ENCODE measurements at places on chromosomes 1 and 21.

- no peak for DNase-seq
Observed at GRCh38 chr1:94332516-94332915, 85.7 kb upstream of the ABCD3 start.

- no peak for DNase-seq
Observed at GRCh38 chr1:228830954-228831481, 95.7 kb downstream of the RHOU start.

DNA sequence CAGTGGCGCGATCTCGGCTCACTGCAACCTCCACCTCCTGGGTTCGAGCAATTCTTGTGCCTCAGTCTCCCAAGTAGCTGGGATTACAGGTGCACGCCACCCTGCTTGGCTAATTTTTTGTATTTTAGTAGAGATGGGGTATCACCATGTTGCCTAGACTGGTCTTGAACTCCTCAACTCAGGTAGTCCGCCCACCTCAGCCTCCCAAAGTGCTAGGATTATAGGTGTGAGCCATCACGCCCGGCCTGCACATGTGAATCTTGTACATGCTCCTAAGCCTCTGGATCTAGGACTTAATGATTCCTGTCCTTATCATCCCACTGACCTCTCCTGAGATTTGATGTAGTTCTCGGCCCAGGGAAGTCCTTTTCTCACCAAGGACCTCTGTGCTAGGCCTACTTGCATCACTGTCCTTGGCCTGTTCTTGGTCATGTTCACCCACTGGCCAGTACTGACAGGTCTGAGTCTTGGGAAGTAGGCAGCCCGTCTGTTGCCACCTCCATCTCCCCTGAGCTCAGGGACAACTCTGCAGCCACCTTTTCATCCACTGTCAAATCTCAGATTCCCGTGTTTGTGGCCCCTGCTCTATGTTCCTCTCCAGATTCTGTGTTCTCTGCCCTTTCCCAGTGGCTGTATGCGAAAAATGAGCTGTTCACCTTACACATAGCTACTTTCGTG lies 9.4 kb downstream of the HYI start:
- DNase-seq: no peak

DNA sequence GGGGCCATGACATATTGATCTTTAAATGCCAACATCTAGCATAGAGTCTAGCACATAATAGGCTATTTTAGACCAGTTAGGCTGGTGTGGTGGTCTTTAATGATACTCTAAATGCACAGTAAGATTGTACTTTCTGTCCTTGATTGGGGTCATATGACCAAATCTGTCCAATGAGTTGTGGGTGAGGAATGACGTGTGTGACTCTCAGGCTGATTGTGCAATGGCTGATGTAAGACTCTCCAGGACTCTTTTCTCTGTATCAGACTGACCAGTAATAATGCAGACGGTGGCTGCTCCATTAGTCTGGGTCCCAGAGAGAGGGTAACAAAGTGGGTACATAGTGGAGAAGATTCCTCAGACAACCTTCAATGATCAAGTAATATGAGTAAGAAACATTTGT lies 541.6 kb upstream of the CAMK1G start:
- no peak for DNase-seq

- DNase-seq: no peak
Observed at GRCh38 chr21:25983745-25984144, 186.8 kb downstream of the APP start.

All from stimulated activated CD8-positive, alpha-beta memory T cell treated with anti-CD3 and anti-CD28 coated beads, Interleukin-15, amount 100 ng/mL, for 4 hours (primary cell).